Endodermal cell (in vitro differentiated cells): ENCODE measurements at places on chromosomes 7 and 10. TPM values are rescaled to one million over a fixed set of nuclear protein-coding genes. Genes with fewer than 3 reads are reported as not detected.

GRCh38 chr7:127514499-127514898, 70.9 kb downstream of the GCC1 start:
- no peak for DNase-seq

DNA sequence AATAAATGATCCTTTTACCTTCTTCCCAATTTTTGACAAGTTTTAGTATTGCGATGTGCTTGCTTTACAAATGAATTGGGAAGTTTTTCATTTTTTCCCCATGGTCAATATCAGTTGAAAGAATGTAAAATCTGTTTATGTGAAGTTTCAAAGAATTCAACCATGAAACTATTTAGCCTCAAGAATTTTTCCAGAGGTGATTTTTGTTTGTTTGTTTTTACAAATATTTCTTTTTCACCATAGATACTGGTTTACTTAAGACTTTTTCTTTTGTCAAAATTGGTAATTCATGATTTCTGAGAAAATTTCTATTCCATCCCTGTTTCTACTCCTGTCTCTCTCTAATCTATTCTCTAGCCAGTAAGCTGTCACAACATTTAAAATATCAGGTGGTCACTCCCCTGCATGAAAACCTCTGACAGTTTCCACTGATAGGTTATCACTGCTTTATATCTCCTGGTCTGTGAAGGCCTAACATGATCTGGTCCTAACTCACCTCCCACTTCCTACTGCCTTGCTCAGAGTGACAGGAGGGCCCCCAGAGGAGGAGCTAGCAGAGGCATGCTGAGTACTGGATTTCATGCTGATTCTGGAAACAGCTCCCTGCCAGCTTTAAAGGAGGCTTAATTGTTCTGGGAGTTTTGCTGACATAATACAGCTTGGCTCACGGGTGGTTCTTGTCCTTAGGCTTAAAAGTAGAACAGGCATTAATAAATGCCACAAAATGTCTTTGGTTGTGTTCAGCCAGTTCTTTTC, 7.6 kb upstream of the ARMS2 start:
- DNase-seq: peak; percentile 62

The TAS2R4 gene
- total RNA-seq: 1.3 to 2.8 TPM (median 2.5 TPM) in 3 replicates

DNA sequence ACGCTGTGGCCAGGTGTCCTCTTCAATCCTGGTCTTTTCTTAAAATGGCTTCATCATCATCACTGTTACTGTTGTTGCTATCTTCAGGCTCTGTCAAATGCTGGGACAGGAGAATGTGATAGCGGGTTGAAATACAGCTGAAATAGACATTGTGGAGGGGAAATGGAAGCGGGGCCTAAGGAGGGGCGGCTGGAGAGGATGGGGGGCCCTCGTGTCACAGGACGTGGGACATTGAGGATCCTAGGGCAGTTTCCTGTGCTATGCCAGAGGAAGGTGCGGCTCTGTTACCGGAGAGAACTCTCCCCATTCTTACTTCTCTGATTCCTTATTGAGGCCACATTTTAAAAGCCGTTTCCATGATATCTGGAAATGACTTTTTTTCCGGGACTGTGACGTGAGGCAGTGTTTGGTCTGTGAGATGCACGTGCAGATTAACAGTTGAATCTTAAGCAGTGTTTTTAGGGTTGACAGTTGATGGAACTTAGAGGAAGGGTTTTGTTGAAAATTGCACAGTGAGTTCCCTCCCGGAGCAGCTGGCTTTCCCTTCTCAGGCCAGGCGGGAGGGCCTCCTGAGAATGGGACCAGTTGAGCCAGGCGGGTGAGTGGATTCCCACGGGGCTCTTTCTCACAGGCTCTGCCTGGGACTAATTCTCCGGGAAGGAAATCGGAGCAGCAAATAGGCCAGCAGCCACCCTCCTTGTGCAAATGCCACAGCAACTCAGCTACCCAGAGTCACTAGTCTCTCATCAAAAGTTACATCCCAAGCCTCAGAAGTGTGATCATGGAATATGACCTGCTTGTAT, 125.2 kb downstream of the TACC2 start:
- no peak for DNase-seq

DNA sequence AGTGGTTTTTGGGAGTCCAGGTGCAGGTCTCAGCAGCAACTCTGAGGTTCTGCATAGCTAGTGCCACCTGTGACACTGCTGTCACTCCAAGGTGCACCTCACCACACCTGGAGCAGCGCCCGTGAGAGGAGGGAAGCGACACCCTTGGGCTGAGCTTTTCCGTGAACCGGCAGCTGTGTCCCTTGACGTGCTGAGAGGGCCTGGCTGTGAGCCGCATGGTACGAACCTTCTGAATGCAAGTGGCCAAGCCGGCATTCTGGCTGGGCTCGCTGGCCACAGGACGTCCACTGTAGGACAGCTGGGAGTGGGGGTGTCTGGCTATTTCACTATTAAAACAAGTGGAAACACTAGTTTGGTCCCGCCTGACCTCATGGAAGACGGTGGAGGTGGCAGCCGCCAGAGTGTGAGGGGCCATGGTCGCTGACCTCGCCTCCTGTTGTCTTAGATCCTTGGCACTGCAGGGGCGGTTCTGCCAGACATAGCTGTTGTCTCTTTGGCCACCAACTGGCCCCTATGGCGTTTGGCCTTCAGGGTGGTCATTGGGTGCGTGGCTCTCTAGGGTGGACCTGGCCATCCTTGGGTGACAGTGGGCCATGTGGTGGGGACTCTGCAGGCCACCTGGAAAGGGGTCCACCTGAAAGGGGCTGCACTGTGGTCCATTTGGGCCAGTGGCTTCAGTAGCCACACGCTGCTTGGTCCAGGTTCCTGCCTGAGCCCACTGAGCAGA, 12.9 kb downstream of the INPP5A start:
- DNase-seq: no peak
